ENCODE measurements at places on chromosomes 4 and X.

DNA sequence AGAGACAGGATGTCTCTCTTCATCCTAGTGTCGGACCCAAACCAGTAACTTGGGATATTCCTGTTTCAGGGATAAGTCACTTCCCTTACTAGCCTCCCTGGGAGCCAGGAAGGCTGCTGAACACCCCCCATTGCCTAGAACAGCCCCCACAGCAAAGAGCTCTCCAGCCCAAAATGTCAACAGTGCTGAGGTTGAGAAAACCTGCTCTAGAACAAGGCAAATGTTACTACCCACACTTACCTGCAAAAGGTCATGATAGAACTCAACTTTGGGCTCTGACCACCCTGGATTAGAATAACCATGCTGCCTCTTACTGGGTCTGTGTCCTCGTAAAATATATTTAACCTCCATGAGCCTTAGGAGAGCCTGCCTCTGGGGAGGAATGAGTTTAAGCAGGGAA, 20.3 kb downstream of the BEX3 start:
- DNase-seq: no peak

- DNase-seq: no peak
Observed at GRCh38 chr4:55031158-55031557, 94.2 kb downstream of the KDR start.

GRCh38 chr4:76339364-76339763, 32.8 kb downstream of the STBD1 start:
- DNase-seq: no peak

GRCh38 chr4:150952167-150952845, 62.8 kb downstream of the LRBA start:
- DNase-seq: no peak

- no peak for DNase-seq
Observed at GRCh38 chrX:4181782-4182407, 468.4 kb upstream of the PRKX start.

DNA sequence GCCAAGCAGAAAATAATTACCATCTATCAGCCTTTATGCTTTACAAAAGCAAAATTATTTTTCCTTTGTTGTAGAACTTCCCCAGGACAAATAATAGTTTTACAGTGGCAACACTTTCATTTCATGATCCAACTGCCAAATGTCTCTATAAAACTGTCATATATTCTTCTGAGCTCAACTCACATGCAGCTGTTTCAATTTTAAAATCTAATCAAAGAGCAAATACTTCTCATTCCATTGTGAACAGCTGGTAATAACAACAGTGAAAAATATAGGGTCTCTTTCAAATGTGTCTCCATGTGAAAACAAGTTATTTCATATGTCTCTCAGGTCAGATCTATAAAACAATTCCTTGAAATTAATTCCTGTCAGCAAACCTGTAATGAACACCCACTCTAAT, 270.6 kb upstream of the SLC7A11 start:
- DNase-seq: no peak

DNA sequence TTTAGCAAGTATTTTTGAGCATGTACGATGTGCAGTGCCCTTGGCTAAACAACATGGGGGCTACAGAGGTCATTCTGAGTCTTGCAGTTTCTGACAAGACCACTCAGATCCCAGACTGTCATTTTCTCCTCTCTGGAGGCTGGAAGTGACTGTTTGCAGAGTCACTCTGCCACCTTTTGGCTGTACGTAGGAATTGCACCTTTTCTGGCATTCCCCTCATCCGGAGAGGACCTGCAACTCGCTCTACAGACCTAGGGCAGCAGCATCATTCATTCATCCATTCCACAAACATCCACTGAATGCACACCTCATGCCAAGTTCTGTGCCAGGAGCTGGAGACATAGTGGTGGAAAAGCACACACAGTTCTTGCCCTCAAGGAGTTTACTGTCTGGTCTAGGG, 160.4 kb upstream of the GPR101 start:
- DNase-seq: peak; percentile 18

- no peak for DNase-seq
Observed at GRCh38 chr4:148007314-148007760, 275.4 kb downstream of the ARHGAP10 start.
